ENCODE measurements at places on chromosomes 2 and 18. TPM values are rescaled to one million over a fixed set of nuclear protein-coding genes. Genes with fewer than 3 reads are reported as not detected.

The AGXT gene
- not detected for total RNA-seq

The LRATD1 gene
- not detected for total RNA-seq

The SKA1 gene
- 36.1 TPM for total RNA-seq

DNA sequence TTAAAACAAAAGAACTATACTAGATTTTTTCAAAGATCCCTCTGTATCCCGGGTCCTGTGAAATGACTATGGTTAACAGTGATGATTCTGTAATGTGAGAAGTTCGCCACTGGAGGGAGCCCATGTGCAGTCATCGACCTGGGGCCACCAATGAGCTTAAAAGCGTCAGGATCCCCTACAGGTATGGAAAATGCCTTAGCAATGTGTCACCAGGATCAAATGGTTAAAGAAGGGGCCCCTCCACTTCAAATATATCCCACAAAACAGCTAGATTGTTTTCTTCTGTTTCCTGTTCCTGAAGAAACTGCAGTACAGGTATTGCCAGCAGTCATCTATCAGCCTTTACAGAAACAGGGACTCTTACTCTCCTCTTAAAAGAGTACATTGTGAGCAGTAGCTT lies 15.3 kb downstream of the CHRNA1 start:
- DNase-seq: peak; percentile 87

- no peak for DNase-seq
Observed at GRCh38 chr18:48034651-48035555, 104.4 kb upstream of the SMAD2 start.

DNA sequence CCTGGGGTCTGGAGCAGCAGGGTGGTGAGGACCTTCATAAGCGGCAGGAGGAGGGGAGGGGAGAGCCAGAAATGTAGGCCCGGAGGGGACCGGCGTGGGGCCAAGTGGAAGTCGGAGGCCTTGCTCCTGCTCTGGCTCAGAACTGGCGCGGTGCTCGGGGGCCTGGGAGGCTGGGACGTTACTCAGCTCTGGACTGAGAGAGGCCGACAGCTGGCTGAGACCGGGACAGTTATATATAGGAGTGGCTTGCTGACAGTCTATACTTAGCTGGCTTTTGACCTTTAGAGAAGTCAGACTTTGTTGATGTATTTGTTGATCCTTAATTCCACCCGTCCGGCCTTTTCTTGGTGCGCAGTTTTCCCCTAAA lies 15.7 kb downstream of the IGFBP5 start:
- no peak for DNase-seq

DNA sequence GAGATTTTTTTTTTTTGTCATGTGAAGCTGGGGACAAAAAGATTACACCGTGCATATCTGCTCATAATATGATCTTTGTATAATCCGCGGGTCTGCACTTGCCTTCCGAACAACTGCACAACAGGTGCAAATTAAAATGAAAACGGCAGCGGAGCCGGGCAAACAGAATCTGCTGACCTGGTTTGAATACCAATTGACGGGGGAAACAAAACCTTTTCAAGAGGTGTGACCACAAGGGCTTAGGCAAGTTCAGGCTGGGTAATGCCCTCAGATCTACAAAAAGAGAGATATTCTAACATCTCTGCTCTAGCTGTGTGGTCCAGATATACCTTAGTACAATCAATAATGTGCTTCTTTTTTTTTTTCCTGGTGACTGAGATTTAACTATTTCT lies 88.5 kb downstream of the ZEB2 start:
- DNase-seq: no peak

DNA sequence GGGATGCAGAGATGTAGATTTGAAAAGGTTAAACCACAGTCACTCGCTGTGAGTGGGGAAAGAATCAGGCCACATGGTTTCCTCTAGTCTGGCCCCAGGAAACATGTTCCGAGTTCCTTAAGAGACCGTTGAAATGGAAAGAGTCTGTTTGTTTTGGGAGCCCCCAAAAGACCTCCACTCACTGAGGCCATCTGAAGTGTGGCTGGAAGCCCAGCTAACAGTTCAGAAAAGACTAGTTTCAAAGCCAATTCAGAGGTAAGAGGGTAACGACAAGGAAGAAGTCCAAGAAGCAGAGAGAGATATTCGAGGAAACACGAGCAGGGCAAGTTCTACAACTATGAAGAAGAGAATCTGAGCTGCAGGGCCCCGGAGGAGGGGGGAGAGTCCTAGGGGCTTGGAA lies 61.0 kb downstream of the APOB start:
- DNase-seq: no peak

All from activated naive CD4-positive, alpha-beta T cell treated with anti-CD3 and anti-CD28 coated beads for 36 hours (primary cell).